ENCODE measurements at places on chromosomes 2 and 18.
A peak's percentile ranks its signal among the peaks of the same experiment; 100 is the strongest.

DNA sequence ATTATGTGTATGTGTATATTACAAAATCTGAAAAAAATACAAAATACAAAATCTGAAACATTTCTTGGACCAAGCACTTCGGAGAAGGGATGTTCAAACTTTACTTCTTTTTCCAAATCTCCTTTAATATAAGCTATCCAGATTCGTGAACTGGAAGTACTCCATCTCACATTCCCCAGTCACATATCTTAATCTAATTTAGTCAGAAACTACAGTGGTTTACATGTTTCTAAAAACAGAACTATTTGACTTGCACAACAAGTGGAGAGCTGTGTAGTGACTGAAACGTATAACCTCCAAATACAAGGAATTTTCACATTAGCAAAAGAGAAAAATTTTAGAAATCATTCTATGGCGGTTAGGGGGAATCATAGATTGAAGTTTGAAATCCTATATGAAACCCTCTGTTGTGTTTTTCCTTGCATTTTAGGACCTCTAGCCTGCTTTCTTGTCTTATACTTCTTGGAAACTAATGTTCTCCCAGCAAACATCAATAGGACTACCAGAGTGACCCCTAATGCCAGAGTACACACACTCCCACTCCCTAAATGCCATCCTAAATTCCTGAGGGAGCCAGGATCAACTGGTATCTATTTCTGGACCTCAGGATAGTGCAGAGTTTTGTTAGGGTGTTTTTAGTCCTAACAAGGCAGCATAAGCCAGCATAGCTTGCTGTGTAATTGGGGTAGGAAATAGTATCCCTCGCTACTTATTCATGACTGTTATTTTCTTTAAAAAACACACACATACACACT lies 30.2 kb upstream of the ROCK1 start:
- no peak for DNase-seq

DNA sequence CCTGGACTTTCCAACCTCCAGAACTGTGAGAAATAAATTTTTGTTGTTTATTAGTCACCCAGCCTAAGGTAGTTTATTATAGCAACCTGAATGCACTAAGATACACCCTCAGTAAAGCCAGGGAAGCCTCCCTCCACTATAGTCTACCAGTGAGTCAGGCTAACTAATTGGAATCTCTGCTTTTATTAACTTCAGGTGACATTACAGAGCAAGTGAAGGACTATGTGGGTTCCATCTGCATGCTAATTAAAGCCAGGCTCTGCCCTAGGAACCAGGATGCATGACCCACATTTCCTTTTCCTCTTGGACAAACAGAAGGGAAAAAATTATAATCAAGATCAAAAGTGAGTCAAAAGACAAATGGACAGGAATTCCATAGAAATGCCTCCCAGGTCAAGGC lies 56.1 kb downstream of the ZC3H8 start:
- DNase-seq: no peak

DNA sequence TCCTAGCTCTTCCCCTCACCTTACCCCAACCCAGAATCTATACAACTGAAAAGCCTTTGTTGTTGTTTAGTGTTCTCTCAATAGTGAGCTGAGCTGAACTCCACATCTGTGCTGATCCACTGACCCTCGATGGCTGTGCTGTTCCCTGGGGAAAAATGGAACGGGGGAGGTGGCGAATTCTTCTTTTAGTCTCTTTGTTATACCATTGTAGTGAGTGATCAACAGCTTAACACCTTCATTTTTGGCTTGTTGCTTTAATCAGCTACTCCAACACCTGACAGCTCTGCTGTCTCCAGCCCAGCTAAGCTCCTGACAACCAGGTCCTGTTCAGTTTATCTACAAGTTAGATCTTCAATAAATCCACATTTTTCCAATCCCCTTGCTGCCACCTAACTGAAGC lies 25.7 kb downstream of the PLA2R1 start:
- DNase-seq: no peak

DNA sequence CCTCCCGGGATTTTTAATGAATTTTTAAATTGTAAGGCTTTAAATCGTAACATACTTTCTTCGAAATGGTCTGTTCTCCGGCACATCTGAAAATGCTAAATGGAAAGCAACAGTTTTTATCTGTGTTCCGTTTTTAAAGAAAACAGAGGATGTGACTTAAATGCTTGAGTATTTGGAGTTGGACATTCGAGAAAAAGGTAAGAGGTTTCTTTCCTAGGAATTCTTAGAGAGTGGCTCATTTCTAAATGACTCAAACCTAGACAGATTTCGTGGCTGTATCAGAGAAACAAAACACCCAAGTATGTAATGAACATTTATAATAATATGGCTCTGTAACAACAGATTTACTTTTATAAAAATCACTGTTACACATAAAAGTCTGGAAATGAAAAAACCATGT lies 177.6 kb upstream of the CCDC68 start:
- DNase-seq: no peak

DNA sequence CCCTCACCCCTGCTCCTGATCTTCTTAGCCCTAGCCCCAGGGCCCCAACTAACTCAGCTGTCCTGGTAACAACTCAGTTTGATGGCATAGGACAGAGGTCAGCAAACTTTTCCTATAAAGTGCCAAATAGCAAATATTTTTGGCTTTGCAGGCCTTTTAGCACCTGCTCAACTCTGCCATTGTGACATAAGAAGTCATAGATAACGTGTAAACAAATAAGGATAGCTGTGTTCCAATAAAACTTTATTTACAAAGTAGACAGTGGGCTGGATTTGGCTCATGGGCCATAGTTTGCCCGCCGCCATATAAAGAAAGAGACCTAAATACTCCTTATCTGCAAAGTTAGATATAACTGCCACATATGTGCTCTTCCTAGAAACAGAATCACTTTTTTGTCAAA lies 27.3 kb upstream of the TMEM87B start:
- DNase-seq: no peak

DNA sequence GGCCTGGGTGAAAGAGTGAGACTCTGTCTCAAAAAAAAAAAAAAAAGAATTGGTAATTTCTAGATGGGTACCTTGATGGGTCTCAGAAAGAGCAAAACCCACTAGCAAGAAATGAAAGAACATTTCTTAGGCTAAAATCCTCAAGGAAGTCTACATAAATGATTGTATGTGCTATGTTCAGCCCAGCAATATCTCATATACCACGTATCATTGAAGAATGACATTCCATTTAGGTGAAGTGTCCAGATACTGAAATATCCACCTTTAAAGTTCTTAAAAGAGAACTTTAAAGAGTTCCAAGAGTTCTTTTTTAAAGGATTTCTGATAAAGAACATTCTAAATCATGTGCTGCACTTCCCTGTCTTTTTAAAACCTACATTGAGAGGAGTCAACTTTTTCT lies 19.2 kb downstream of the NRP2 start:
- no peak for DNase-seq

- no peak for DNase-seq
These were observed 222.9 kb downstream of the PTPRM start for GRCh38 chr18:7789856-7790552.

DNA sequence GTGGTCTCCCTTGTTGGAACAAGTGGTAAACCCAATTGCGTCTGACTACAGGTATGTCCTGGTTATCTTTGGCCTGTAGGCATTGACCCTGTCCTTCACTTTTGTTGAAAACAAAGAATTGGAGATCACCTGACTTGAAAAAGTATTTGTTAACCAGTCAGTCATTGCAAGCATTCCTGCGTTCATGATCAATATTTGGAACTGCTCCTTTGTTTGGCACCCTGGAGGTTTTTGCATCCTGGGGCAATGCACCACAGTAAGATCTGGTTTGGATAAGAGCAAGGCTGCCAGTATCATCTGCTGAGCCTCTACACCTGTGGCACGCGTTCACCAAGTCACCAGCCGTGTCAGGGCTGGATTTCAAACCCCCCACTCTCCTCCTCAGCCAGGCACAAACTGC lies 115.7 kb downstream of the DNAH6 start:
- DNase-seq: no peak

- DNase-seq: peak; percentile 61
These were observed 31.2 kb upstream of the SLC66A3 start for GRCh38 chr2:11123856-11124759.

- no peak for DNase-seq
These were observed 69.2 kb upstream of the MTIF2 start for GRCh38 chr2:55338268-55338667.

Data from stimulated activated CD8-positive, alpha-beta memory T cell treated with anti-CD3 and anti-CD28 coated beads, Interleukin-2, amount 100 ng/mL, for 48 hours (primary cell).